ENCODE measurements at places on chromosomes 16 and 17. TPM values are rescaled to one million over a fixed set of nuclear protein-coding genes. Genes with fewer than 3 reads are reported as not detected.

PLXDC1 gene
- total RNA-seq = 0.52 TPM

CDRT15 gene
- total RNA-seq = not detected

KCNH4 gene
- not detected for total RNA-seq

PYDC1 gene
- total RNA-seq = not detected

PPL gene
- total RNA-seq = 1.6 TPM

KRTAP9-4 gene
- not detected for total RNA-seq

Data from skeletal muscle tissue (tissue), 5 donors.